A549 treated with GW870086 at 1 μM for 4 hours (cell line): ENCODE measurements at places on chromosomes 6 and 20. TPM values are rescaled to one million over a fixed set of nuclear protein-coding genes. Genes with fewer than 3 reads are reported as not detected.

C6orf58 gene
- 0.24 to 0.25 TPM in 2 of 5 replicates, not detected in the others for total RNA-seq

SIRPA gene
- 22.1 to 27.6 TPM (median 24.5 TPM) in 5 replicates for total RNA-seq

CPXM1 gene
- total RNA-seq: not detected in 5 replicates

CCR6 gene
- total RNA-seq: 0.16 TPM in 1 of 5 replicates, not detected in the others

POLR3F gene
- total RNA-seq: 13.6 to 23.7 TPM (median 16.1 TPM) in 5 replicates

PRSS35 gene
- 0.07 to 0.15 TPM (median 0.09 TPM) in 4 of 5 replicates, not detected in the other for total RNA-seq
